Thyroid gland (tissue), 4 donors: ENCODE measurements at places on chromosomes 7 and 10. TPM values are rescaled to one million over a fixed set of nuclear protein-coding genes. Genes with fewer than 3 reads are reported as not detected.

GRCh38 chr10:12566161-12567115 lies 217.1 kb downstream of the CAMK1D start:
- peak overlapping the region; percentile 40 for H3K27ac ChIP-seq
- peaks cover 8% of the 10 kb centered on the region for H3K4me1 ChIP-seq
- H3K36me3 ChIP-seq = no peaks in the 10 kb centered on the region
- no peak overlapping the region for H3K4me3 ChIP-seq
- H3K27me3 ChIP-seq = no peaks in the 10 kb centered on the region

GRCh38 chr7:96205665-96206064 lies 116.2 kb downstream of the SLC25A13 start:
- H3K27ac ChIP-seq = no peak overlapping the region
- no peaks in the 10 kb centered on the region for H3K4me1 ChIP-seq
- no peaks in the 10 kb centered on the region for H3K36me3 ChIP-seq
- no peaks in the 10 kb centered on the region for H3K27me3 ChIP-seq

DNA sequence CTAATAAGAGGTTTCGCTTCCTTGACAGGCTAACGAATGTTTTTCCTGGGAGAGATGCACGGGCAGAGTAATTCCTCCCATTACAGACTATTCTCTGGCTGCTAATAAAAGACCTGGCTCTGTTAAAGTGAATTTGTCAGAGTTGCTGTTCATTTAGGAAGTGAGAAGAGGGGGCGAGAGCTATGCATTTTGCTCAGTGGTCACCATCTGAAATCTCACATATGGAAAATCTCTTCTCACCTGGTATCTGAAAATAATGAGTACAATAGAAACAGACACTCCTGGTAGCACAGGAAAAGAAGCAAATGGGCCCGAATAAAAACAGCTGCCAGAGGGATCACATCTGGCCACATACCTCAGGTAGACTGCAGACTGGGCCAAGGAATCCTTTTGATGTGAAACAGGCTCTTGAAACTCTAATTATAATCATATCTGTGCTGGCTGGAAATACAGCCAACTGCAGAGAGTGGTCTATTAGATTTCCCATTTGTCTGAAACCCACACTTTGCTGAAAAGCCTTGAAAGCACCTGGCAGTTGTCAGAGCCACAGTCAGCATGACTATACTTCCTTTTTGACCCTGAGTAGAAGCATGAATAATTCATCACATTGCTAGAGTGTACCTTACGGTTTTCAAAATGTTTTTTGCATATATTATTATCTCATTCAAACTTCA lies 33.6 kb downstream of the AOAH start:
- H3K4me1 ChIP-seq = no peaks in the 10 kb centered on the region
- H3K27ac ChIP-seq = no peak overlapping the region
- H3K36me3 ChIP-seq = no peaks in the 10 kb centered on the region
- no peak for DNase-seq

The VSIR gene
- total RNA-seq = 20.0 TPM

GRCh38 chr10:70596860-70597809 lies 5.4 kb downstream of the PRF1 start:
- H3K36me3 ChIP-seq = no peaks in the 10 kb centered on the region
- no peaks in the 10 kb centered on the region for H3K4me1 ChIP-seq
- no peaks in the 10 kb centered on the region for H3K27me3 ChIP-seq
- no peak for DNase-seq
- no peak overlapping the region for H3K27ac ChIP-seq

- no peaks in the 10 kb centered on the region for H3K36me3 ChIP-seq
- DNase-seq = no peak
- H3K4me3 ChIP-seq = no peak overlapping the region
- H3K27ac ChIP-seq = no peak overlapping the region
Measured at GRCh38 chr10:95976362-95977229, 66.8 kb upstream of the CCNJ start.

The CNPY4 gene
- total RNA-seq = 4.1 TPM

The LBX1 gene
- not detected for total RNA-seq

DNA sequence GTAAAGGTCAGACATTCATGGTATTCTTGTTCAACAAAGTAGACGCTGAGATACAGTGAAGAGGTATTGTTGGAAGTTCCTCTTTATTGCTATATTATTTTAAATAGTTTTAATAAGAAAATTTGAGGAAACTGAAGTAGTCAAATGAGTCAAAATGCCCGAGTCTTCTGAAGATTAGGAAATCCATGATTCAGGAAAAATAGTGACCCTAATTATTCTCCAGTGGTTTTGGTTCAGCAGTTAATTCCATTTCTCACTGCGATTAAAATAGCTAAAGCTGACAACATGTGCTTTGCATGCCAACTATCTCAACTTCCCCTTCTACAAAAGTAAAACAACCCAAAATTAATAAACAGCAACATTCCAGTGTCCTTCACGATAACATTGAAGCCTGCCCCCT lies 32.7 kb upstream of the PFKP start:
- H3K4me3 ChIP-seq = no peak overlapping the region
- no peaks in the 10 kb centered on the region for H3K27me3 ChIP-seq
- peaks cover 9% of the 10 kb centered on the region for H3K4me1 ChIP-seq
- no peak overlapping the region for H3K27ac ChIP-seq
- no peak for DNase-seq
- no peaks in the 10 kb centered on the region for H3K36me3 ChIP-seq

- no peaks in the 10 kb centered on the region for H3K27me3 ChIP-seq
- H3K27ac ChIP-seq = peak overlapping the region; percentile 40
- no peaks in the 10 kb centered on the region for H3K4me1 ChIP-seq
- DNase-seq = no peak
- no peak overlapping the region for H3K4me3 ChIP-seq
Measured at GRCh38 chr10:29522061-29522855, 112.5 kb downstream of the SVIL start.

- no peak for DNase-seq
- H3K4me3 ChIP-seq = no peak overlapping the region
- no peaks in the 10 kb centered on the region for H3K27me3 ChIP-seq
- H3K27ac ChIP-seq = no peak overlapping the region
Measured at GRCh38 chr10:79355420-79356017, 8.2 kb downstream of the PPIF start.

DNA sequence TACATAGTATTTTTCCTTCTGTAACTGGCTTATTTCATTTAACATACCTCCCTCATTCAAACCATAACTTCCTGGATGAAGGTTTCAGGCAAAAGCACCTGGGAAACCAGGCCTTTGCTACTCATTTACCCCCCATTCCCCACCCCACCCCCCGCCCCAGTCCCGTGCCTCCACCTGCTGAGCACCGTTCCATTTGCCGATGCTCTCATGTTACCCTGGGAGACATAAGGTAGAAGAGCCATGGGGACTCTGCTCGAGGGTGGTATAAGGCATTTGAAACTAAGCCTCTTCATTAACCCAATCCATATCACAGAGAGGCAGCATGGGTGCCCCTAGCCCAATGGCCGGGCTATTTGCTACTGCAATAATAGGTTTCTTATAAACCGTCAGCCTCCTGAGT lies 22.2 kb upstream of the MCM10 start:
- H3K27me3 ChIP-seq = no peaks in the 10 kb centered on the region
- H3K4me3 ChIP-seq = no peak overlapping the region
- DNase-seq = no peak
- H3K27ac ChIP-seq = no peak overlapping the region
- H3K36me3 ChIP-seq = peaks cover 28% of the 10 kb centered on the region
